ENCODE measurements at places on chromosomes 3 and 15. TPM values are rescaled to one million over a fixed set of nuclear protein-coding genes. Genes with fewer than 3 reads are reported as not detected.

- H3K27ac ChIP-seq, result no peak overlapping the region
- H3K36me3 ChIP-seq, result no peaks in the 10 kb centered on the region
- peaks cover 3% of the 10 kb centered on the region for H3K4me1 ChIP-seq
- peak overlapping the region; percentile 50 for H3K4me3 ChIP-seq
Measured at GRCh38 chr3:194203482-194204041, 67.6 kb downstream of the HES1 start.

DNA sequence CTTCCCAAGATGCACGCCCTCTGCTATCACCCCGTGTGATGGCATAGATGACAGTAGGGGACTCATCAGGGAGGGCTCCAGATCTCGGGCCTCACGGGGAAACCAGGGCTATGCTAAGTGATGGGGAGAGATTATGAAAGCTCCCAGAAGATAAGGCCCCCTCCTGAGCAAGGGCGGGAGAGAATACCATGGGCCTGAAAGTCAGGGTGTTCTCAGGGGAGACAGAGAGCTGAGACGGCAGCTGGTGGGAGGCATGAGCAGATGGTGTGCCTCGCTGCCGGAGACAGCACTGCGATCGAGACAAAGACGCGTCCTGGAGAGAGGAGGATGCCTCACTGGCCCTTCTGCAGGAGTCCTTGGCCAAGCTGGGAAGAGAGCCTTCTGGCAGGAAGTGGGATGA, 106.5 kb upstream of the ADPGK start:
- DNase-seq, result no peak
- no peak overlapping the region for H3K27ac ChIP-seq
- peaks cover 5% of the 10 kb centered on the region for H3K4me1 ChIP-seq
- H3K4me3 ChIP-seq, result no peak overlapping the region
- no peaks in the 10 kb centered on the region for H3K27me3 ChIP-seq

DNA sequence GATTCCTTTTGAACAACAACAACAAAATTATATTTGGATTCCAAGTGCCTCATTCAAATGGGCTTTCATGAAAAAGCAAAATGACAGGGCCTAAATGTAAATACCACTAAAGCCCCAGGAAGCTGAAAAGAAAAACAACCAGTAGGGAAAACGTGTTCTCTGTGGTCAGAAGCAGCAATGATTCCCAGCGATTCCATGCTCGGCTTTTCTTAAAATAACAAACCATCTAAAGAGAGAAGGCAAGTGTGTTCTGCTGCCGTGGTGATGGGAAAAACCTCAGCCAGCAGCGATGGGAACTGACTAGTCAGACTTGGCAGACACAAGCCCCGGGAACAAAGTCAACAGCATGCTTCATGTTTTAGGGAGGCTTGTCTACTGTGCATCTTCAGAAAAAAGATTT, 153.6 kb downstream of the TNIK start:
- H3K27ac ChIP-seq, result no peak overlapping the region
- no peaks in the 10 kb centered on the region for H3K4me1 ChIP-seq
- DNase-seq, result peak; percentile 66
- H3K36me3 ChIP-seq, result no peaks in the 10 kb centered on the region

DNA sequence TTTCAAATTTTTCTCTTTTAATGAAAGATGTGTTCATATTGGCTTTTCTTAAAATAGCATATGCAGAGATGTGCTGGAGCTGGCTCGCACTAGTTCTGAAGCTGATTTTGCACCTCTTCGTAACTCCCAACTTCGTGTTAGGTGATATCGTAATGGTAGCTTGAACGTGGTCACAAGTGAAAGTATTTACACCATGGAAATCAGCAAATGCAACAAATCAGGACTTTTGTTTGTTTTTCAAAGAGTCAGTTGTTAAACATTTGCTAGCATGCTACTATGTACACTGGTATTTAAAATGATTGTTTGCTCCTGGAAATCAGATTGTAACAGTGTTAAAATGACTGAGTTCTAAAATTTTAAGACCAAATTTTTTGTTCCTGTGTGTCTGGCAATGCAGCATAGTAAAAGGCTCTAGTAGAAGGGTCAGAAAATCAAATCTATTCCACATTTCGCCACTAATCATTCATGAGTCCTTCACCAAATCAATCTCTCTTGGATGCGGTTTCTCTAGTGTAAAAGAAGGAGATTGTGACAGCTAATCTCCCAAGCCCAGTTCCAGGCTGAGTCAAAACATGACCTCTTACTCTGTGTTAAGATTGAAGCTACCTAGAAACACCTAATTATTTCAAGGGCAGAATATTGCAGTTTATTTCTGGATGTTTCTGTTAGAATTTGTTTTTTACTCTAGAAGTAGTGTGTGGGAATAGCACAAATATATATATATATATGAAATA, 34.3 kb upstream of the CMC1 start:
- H3K36me3 ChIP-seq, result no peaks in the 10 kb centered on the region
- no peak overlapping the region for H3K4me3 ChIP-seq
- H3K27ac ChIP-seq, result no peak overlapping the region
- no peaks in the 10 kb centered on the region for H3K27me3 ChIP-seq

GRCh38 chr3:11116336-11117059, 37.8 kb upstream of the HRH1 start:
- no peaks in the 10 kb centered on the region for H3K36me3 ChIP-seq
- H3K4me3 ChIP-seq, result no peak overlapping the region
- H3K4me1 ChIP-seq, result no peaks in the 10 kb centered on the region
- no peaks in the 10 kb centered on the region for H3K27me3 ChIP-seq

- peak overlapping the region; percentile 23 for H3K27ac ChIP-seq
- H3K36me3 ChIP-seq, result no peaks in the 10 kb centered on the region
- H3K4me1 ChIP-seq, result peaks cover 35% of the 10 kb centered on the region
- DNase-seq, result peak; percentile 82
- H3K27me3 ChIP-seq, result no peaks in the 10 kb centered on the region
- no peak overlapping the region for H3K4me3 ChIP-seq
Measured at GRCh38 chr3:183584246-183584913, 28.9 kb upstream of the KLHL6 start.

- H3K27me3 ChIP-seq, result no peaks in the 10 kb centered on the region
- no peaks in the 10 kb centered on the region for H3K36me3 ChIP-seq
Measured at GRCh38 chr15:41010345-41010744, 57.1 kb downstream of the CHAC1 start.

DNA sequence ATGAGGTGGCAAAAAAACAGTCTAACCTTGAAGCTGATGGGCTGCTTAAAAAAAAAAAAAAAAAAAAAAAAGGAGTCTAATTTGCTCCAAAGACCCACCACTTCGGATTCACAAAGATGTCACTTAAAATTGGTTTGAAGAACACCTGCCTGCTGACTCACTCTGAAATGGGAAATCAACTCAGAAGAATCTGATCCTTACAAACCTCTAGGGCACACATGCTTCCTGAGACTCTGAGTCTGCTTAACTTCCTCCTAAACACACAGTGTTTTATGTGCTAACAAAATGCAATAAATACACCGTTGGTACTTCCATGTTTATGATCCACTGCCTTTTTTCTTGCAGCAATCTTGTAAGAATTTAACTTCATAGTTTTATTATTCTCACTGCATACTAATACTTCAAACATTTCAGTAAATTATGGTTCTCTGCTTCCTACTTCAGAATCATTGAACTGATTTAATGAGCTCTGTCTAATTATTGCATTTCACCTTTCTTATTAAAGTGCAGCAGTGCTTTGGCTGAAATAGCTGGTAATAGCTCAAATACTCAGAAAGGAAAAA, 73.0 kb upstream of the FRMD4B start:
- no peak overlapping the region for H3K27ac ChIP-seq
- H3K4me1 ChIP-seq, result no peaks in the 10 kb centered on the region
- H3K27me3 ChIP-seq, result no peaks in the 10 kb centered on the region
- H3K4me3 ChIP-seq, result no peak overlapping the region
- DNase-seq, result no peak

- no peak overlapping the region for H3K27ac ChIP-seq
- no peaks in the 10 kb centered on the region for H3K36me3 ChIP-seq
- no peak for DNase-seq
- H3K27me3 ChIP-seq, result no peaks in the 10 kb centered on the region
- H3K4me3 ChIP-seq, result no peak overlapping the region
Measured at GRCh38 chr15:53811530-53811929, 52.1 kb upstream of the WDR72 start.

DNA sequence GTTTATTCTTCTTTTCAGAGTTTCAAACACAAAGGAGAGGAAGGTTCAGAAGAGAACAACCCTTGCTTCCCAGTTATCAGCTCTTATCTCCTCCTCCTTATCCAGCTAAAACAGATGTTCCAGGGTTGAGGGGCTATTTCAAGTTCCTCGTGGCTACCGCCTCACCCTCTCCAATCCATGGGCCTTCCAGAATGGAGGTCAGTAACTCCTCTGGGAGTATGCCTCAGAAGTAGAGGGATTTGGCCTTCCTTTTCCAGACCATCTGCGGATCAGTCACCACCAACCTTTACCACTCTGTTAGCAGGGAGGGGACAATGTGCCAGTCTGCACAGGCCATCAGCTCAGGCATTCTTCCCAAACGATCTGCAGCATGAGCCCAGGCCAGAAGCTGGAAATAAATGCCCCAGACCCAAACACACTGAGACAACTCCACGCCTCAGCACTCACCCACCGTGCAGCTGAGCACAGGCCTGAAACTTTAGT, 14.8 kb downstream of the HTR3C start:
- H3K27me3 ChIP-seq, result no peaks in the 10 kb centered on the region
- H3K36me3 ChIP-seq, result no peaks in the 10 kb centered on the region
- no peak overlapping the region for H3K4me3 ChIP-seq
- no peak overlapping the region for H3K27ac ChIP-seq
- no peaks in the 10 kb centered on the region for H3K4me1 ChIP-seq

DNA sequence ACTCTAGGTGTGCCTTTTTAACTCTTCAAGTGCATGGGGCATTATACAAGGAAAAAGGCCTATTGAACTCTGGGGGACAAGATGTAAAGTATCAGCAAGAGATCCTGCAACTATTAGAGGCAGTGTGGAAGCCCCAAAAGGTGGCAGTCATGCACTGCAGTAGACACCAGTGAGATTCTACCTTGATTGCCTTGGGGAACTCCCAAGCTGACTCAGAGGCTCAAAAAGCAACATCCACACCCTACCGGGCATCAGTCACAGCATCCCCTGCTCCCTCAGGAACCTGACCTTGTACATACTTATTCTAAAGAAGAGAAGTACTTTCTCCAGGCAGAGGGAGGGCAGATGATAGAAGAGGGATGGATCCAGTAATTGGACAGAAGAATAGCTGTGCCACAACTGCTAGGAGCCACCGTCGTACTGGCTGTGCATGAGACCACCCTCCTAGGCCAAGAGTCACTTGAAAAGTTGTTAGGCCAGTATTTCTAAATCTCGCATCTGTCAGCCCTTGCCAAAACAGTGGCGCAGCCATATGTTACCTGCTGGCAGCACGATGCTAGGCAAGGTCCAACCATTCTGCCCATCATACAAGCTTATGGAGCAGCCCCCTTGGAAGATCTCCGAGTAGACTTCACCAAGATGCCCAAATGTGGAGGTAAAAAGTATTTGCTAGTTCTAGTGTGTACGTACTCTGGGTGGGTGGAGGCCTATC, 523.1 kb upstream of the FRG2C start:
- H3K4me3 ChIP-seq, result no peak overlapping the region
- DNase-seq, result no peak
- H3K27ac ChIP-seq, result no peak overlapping the region
- H3K36me3 ChIP-seq, result no peaks in the 10 kb centered on the region
- no peaks in the 10 kb centered on the region for H3K4me1 ChIP-seq

DNA sequence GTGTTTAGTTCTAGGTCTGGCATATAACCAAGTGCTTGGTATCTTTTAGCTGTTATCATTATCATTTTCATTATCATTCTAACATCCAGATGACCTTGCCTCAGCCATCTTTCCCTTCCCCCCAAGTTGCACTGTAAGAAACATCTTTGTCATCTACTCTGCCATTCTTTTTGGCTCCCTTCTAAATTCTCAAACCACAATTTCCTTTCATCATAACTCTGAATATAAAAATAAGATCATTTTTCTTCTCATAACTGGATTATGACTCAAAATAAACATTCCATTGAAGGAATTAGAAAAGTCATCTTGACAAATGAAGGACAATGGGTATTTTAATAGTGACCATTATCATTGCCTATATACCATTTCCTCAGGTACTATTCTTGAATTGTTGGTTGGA, 786.2 kb downstream of the AGBL1 start:
- H3K36me3 ChIP-seq, result no peaks in the 10 kb centered on the region
- H3K4me3 ChIP-seq, result no peak overlapping the region
- no peaks in the 10 kb centered on the region for H3K4me1 ChIP-seq

- H3K27me3 ChIP-seq, result no peaks in the 10 kb centered on the region
- no peak overlapping the region for H3K27ac ChIP-seq
- H3K36me3 ChIP-seq, result no peaks in the 10 kb centered on the region
- peaks cover 32% of the 10 kb centered on the region for H3K4me1 ChIP-seq
Measured at GRCh38 chr15:84910928-84911623, 26.6 kb downstream of the SLC28A1 start.

DNA sequence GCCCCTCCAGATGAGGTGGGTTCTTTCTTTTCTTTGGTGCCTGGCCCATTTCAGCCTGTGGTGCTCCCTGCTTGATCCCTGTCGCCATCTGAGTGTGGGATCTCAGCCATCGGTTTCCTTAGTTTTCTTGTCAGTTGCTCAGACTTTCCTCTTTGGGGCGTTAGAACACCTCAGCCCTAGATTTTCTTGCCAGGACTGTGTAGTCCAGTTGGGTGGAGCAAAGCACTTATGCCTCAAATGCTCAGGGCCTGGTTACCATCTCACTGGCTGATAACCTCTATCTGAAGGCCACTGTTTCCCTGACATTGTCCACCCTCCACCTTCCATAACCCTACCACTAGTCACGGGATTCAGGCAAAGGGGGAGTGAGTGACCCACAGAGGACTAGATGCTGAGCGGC, 208.7 kb upstream of the BHLHE40 start:
- H3K4me1 ChIP-seq, result peaks cover 16% of the 10 kb centered on the region
- DNase-seq, result no peak
- H3K4me3 ChIP-seq, result no peak overlapping the region

DNA sequence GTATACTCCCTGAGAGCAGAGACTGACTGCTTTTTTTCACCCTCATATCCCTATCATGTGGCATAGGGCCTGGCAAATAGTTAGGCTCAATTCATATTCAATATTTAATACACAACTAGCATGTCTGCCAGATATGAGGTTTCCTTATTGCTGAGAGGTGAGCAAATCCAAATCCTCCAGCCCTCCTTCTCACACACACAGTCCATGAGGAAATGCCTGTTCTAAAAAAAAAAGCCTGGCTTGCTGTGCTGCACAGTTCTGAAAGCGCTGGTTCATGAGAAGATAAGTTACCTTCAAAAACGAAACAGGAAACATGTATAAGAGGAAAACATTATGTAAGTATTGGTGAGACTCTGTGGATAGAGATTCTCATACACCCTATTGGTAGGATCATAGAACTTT, 15.5 kb upstream of the ACAP2 start:
- no peaks in the 10 kb centered on the region for H3K27me3 ChIP-seq
- no peak for DNase-seq
- no peaks in the 10 kb centered on the region for H3K4me1 ChIP-seq
- no peak overlapping the region for H3K4me3 ChIP-seq

GRCh38 chr3:55907616-55908015, 420.5 kb upstream of the WNT5A start:
- H3K4me1 ChIP-seq, result no peaks in the 10 kb centered on the region
- no peak overlapping the region for H3K4me3 ChIP-seq
- no peak for DNase-seq
- no peak overlapping the region for H3K27ac ChIP-seq
- H3K27me3 ChIP-seq, result no peaks in the 10 kb centered on the region
- no peaks in the 10 kb centered on the region for H3K36me3 ChIP-seq

KCNMB3 gene
- total RNA-seq, result 6.8 TPM

CEMIP gene
- 21.5 TPM for total RNA-seq

ASB14 gene
- total RNA-seq, result 1.2 TPM

CCR9 gene
- 0.19 TPM for total RNA-seq

DUOX1 gene
- total RNA-seq, result 5.3 TPM

DNAJA4 gene
- total RNA-seq, result 145 TPM

FBXL22 gene
- total RNA-seq, result 11.6 TPM

GOLGA6B gene
- 7.4 TPM for total RNA-seq

ECE2 gene
- total RNA-seq, result 1.4 TPM

CYP1A2 gene
- 0.12 TPM for total RNA-seq
